Pulmonary artery endothelial cell (primary cell): ENCODE measurements at places on chromosomes 1 and 21. TPM values are rescaled to one million over a fixed set of nuclear protein-coding genes. Genes with fewer than 3 reads are reported as not detected.

CYP4A11 gene
- not detected in 2 replicates for total RNA-seq

FOXO6 gene
- total RNA-seq = 0.14 and 0.53 TPM in 2 replicates

CRYBG2 gene
- 0.35 TPM in 1 of 2 replicates, not detected in the other for total RNA-seq

AGRN gene
- 48.4 and 88.2 TPM in 2 replicates for total RNA-seq

NGF gene
- total RNA-seq = not detected in 2 replicates

RSPO1 gene
- total RNA-seq = not detected in 2 replicates

SPRR4 gene
- not detected in 2 replicates for total RNA-seq

CORT gene
- 0.13 TPM in 1 of 2 replicates, not detected in the other for total RNA-seq

ELAPOR1 gene
- total RNA-seq = 0.21 and 0.26 TPM in 2 replicates

IQGAP3 gene
- total RNA-seq = 19.1 and 37.9 TPM in 2 replicates

L1TD1 gene
- not detected in 2 replicates for total RNA-seq

IPO9 gene
- 24.9 and 37.7 TPM in 2 replicates for total RNA-seq

CLCA1 gene
- total RNA-seq = not detected in 2 replicates

SPATA21 gene
- total RNA-seq = not detected in 2 replicates

GBP6 gene
- not detected in 2 replicates for total RNA-seq

CERS2 gene
- total RNA-seq = 87.4 and 121 TPM in 2 replicates

ZYG11A gene
- total RNA-seq = 0.92 and 1.1 TPM in 2 replicates

LRRC38 gene
- not detected in 2 replicates for total RNA-seq

TIAM1 gene
- total RNA-seq = under 0.01 and 0.11 TPM in 2 replicates

PDC gene
- total RNA-seq = not detected in 2 replicates

KNCN gene
- not detected in 2 replicates for total RNA-seq

TNFRSF8 gene
- total RNA-seq = 0.20 and 0.32 TPM in 2 replicates

IFI16 gene
- 117 and 121 TPM in 2 replicates for total RNA-seq

TRIM63 gene
- not detected in 2 replicates for total RNA-seq

GPR153 gene
- 1.8 and 2.5 TPM in 2 replicates for total RNA-seq

HPCA gene
- total RNA-seq = not detected in 2 replicates

TDRD10 gene
- 1.7 and 3.8 TPM in 2 replicates for total RNA-seq

TTF2 gene
- 15.2 and 29.1 TPM in 2 replicates for total RNA-seq

ELF3 gene
- 0.07 and 0.11 TPM in 2 replicates for total RNA-seq

OR10J1 gene
- not detected in 2 replicates for total RNA-seq

ARTN gene
- not detected in 2 replicates for total RNA-seq

POGZ gene
- total RNA-seq = 12.2 and 16.9 TPM in 2 replicates

TMEM79 gene
- 0.86 and 1.9 TPM in 2 replicates for total RNA-seq

ELOA gene
- total RNA-seq = 22.9 and 27.3 TPM in 2 replicates

FCRLB gene
- total RNA-seq = 0.33 and 0.60 TPM in 2 replicates

SPATA46 gene
- total RNA-seq = not detected in 2 replicates

FALEC gene
- total RNA-seq = 0.20 TPM in 1 of 2 replicates, not detected in the other

C4BPB gene
- not detected in 2 replicates for total RNA-seq

CA6 gene
- not detected in 2 replicates for total RNA-seq

LCE6A gene
- total RNA-seq = not detected in 2 replicates

ETV3L gene
- not detected in 2 replicates for total RNA-seq

SPRR2E gene
- total RNA-seq = not detected in 2 replicates

HAO2 gene
- not detected in 2 replicates for total RNA-seq

BACE2 gene
- total RNA-seq = 129 and 132 TPM in 2 replicates
